ENCODE measurements at places on chromosomes 16 and 17.

- DNase-seq = no peak
Measured at GRCh38 chr16:51734220-51734619, 583.1 kb upstream of the SALL1 start.

DNA sequence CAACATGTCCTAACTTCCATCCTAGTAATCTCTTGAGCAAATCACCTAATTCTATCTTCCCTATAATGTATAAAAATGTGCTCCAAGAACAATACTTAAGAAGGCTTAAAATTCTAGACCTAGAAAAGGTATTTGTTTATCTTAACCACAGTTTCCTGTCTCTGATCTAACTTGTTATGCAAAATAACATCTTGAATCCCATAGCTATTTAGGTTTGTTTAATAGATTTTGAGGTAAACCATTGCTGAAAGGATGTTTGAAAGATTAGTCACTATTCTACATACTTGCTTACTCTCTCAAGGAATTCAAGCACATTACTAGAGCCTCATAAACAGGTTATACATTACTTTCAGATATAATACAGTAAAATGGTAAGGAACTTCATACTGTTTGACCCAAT, 13.0 kb downstream of the CA10 start:
- no peak for DNase-seq

GRCh38 chr17:32688221-32688620, 188.7 kb downstream of the MYO1D start:
- no peak for DNase-seq

DNA sequence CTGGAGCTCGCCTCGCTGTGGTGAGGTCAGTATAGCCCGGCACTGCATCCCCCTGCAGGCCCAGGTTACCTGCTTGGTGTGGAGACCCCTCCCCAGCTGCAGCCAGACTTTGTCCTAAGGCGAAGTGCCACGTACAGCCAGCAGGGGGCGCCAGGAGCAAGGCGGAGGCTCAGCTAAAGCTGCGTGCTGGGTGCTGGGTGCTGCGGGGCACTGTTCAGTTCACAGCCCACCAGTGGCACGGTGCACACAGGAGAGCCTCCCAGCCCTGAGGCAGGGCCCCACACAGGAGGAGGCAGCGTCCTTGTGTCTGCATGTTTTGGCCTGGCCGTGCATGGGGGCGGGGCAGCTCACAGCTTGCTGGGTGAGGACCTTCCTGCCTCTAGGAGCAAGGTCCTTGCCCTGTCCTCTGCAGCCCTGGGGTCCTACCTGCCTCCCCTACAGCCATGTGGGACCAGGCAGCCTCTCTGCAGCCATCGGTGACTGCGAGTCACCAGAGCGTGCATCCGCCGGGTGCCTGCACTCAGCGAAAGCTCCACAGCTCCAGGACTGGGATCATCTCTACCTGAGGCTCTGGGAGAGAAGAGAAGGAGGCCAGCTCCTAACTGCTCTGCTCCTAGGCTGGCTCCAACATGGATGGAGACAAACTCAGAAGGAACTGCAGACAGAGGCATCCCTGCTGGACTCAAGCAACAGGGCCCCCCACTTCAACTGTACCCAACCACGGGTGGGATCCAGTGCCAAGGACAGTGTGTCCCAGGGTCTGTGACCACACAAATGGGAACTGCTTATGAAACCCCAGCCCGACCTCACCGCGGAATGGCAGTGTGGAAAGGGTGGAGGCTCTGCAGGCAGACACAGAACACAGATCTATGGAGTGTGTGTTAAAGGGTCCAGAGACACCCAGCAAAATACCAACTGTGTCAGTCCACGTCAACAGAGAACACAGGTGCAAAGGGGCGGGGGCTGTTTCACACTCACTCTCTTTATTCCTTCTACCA, 19.0 kb downstream of the SLC7A5 start:
- DNase-seq = peak; percentile 85

DNA sequence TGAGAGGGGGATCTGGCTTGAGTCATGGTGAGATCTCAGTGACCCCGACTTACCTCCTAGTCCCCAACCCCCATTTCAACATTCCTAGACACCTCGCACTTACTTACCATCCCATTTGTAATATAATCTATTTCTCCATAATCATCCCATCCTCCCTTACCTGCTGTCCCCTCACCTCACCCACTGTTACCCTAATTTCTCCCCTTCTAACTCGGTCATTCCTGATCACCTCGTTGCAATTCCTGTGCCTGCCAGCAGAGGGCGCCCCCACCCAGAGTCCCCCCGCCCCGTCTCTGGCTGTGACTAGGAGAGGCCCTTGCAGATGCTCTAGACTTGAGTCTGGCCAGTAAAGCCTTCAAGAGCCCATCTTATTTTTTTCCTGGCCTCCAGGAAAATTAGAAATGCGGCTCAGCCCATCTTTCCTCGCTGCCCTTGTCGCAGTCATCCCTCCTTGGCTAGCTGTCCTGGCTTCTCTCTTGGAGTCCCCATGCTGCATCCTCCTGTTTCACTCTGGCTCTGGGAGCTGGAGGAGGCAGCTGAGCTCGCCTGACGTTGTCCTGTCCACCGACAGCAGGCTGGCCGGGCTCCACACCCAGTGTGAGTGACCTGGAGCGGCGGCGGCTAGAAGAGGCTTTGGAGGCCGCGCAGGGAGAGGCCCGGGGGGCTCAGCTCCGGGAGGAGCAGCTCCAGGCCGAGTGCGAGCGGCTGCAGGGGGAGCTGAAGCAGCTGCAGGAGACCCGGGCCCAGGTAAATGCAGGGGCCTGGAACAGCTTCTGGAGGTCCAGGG, 5.0 kb downstream of the TBKBP1 start:
- DNase-seq = peak; percentile 97

- DNase-seq = peak; percentile 75
Measured at GRCh38 chr16:89192956-89193575, 7.3 kb downstream of the SLC22A31 start.

- DNase-seq = no peak
Measured at GRCh38 chr17:21357281-21357680, 18.9 kb upstream of the KCNJ12 start.

DNA sequence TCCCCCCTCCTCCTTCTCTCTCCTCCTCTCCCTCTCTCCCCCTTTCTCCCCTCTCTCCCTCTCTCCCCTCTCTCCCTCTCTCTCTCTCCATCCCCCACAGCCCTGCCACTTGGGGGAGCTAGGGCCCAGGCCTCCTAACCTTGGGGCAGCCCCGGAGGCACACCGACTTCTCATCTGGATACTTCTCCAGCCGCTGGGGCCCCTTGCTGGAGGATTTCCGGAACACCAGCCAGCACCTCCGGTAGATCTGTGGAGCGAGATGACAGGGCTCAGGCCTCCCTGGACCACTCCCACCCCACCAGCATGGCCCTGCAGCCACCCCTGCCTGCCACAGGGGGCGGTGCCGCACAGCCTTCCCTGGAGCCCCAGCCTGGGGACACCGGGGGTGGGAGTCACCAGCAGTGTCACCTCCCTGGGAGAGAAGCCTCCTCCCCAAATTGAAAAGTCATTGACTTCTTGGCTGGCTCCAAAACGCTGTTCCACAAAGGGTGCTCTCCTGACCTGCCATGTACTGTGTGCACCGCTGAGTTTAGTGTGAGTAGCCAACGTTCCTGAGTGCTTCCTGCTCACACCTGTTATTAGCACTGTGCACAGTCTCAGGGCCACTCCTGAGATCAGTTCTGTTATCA, 10.5 kb downstream of the DOK4 start:
- DNase-seq = peak; percentile 94

- no peak for DNase-seq
Measured at GRCh38 chr16:14347706-14348105, 276.6 kb downstream of the MRTFB start.

GRCh38 chr17:63685041-63685440, 14.9 kb downstream of the LIMD2 start:
- no peak for DNase-seq

DNA sequence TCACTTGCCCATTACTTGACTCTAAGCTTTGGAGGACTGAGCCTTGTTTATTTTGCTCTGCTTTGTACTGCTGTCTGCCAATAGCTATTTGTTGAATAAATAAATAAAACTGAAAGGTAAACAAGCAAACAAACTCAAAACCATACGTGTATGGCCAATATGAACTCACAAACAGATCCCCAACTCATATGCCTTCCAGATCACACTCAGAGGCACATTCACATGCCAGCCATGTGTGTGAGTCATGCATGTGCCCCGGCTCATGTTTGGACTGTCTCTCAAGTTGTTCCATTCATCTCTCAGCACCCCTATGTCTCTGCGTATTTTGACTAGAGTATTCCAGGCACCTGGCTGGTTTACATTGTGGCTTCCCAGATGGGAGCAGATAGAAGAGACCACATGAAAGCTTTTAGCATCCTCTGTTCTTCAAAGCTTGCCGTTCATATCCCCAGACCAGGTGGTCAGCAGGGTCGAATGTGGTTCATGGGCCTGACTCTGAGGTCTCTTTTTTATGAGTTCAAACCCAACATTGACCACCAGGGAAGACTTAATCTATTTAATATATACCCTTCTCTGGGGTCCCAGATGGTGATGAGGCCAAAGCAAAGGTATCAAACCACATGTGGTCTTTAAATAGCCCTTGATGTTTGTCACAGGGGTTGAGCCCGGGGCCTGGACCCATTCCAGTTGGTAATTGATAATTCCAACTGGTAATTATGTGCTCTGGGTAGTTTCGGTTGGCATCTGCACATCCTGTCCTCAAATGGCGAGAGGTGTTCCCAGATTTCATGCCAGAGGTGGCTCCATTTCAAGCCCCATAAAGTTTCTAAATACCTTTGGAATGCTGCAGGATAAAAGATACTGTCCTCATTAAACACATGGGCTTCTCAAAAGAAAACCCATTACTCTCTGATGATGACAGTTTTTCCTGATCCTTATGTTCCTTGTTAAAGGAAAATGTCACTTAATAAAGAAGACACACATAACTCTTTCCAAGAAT, 287.3 kb upstream of the MAF start:
- no peak for DNase-seq

DNA sequence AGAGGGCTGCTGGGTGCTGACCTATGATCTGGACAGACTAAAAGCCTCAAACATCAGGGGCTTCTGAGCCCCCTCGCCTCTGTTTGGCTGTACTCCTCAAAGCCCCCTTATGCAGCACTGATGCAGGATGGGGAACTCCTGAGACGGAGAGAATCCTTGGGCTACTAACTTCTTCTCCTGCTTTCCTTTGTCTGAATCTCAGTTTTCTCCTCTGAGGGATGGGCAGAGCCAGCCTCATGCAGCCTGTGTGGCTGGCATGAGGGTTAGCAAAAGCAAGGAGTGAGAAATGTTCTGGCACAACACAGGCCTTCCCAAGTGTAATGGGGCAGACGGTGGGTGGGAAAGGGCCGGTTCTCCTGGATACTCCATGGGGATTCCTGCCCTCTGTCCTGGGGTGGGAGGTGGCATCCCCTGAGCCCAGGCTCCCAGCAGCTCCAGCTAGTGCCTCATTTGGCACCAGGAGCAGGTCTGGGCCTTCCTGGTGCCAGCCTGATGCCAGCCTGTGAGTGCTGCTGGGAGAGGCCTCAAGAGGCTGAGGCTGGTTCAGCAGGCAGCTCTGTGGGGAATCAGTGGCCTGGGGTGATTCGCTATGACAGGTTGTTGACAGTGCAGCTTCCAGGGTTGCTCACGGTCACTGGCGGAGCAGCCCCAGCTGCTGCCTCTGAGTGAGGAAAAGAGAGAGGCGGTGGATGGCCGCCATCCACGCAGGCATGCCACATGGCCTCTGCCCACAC, 4.0 kb upstream of the BRD7 start:
- no peak for DNase-seq

DNA sequence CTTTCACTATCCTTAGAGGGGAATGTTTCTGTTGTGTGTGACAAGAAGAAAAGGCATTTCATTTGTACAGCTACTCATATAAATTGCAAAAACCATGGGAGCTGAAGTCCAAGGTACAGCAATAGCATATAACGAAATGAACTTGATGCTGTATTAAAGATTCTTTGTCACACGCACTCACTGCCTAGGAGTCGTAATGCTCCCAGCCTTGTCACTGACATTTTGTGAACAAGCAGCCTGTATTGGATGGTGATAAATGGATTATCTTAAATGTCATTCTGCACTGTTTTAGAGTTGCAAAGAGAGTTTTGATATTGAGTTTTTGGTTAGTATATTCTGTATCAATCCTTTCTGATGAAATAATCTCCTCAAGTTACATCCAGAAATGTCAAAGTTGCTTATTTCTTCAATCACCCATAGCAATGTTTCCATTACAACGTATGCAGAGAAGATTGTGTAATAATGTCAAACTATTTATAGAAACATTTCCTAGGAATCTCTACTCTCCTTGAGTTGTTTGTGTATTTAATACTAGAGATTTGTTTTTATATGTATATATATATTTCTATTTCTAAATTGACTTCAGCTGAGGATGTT, 270.6 kb downstream of the FTO start:
- no peak for DNase-seq

- DNase-seq = no peak
Measured at GRCh38 chr17:73256220-73256619, 5.5 kb downstream of the CPSF4L start.

- DNase-seq = no peak
Measured at GRCh38 chr16:47713225-47713595, 252.1 kb downstream of the PHKB start.

DNA sequence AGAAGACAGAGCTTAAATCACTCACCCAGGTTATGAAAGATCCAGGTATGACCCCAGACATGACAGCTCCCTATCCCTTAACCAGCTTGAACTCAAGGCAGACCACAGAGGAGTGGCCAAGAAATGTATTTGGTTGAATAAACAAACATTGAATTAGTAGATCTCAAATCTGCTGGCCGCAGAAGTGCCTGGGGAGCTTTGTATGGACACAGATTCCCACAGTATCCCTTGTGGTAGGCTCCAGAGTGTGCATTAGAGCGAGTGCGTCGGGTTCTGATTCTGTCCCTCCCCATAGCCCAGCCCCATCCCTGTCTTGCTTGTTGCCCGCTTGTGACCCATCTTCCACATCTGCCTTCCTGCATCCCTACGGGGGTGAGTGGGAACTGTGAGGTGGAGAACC, 118.8 kb upstream of the FOXF1 start:
- no peak for DNase-seq

GRCh38 chr17:78803186-78803845, 21.2 kb upstream of the CYTH1 start:
- DNase-seq = no peak

DNA sequence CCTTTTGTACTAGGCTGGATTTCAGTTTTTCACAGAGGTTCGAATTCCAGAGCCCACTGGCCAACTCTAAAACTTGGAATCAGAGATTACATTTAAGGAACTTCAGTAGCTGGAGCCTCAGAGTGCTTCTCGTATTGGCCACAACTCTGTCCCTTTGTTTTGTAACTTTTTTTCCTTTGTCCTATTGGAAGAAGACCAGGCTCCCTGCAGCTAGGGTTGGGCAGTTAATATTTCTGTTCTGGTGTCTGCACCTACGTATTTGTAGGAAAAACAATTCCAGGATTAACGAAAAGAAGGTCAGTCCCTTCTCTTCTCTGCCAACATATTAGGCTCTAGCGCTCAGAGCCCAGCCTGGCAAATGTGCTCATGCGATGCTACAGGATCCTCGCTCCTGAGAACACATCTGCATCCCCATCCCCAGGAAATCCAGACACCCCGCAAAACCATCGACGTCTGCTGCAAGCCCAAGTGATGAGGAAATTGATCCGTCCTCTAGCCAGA, 1.9 kb downstream of the CDH11 start:
- DNase-seq = no peak

- no peak for DNase-seq
Measured at GRCh38 chr16:29810699-29811169, 1.3 kb upstream of the PRRT2 start.

GRCh38 chr17:68768804-68769203, 167.6 kb upstream of the FAM20A start:
- DNase-seq = no peak

- no peak for DNase-seq
Measured at GRCh38 chr17:68036304-68037147, 991 bp downstream of the KPNA2 start.

GRCh38 chr16:57876210-57876609, 73.9 kb upstream of the KIFC3 start:
- no peak for DNase-seq

- DNase-seq = no peak
Measured at GRCh38 chr16:10387188-10387617, 1.3 kb downstream of the ATF7IP2 start.

Data from activated T-cell treated with anti-CD3 and anti-CD28 coated beads, Interleukin-2, amount 50 U/mL, for 48 hours (primary cell).